Tibial nerve (tissue), 4 donors: ENCODE measurements at places on chromosomes 5 and 9.

- DNase-seq = no peak
Measured at GRCh38 chr9:8331507-8332330, 532.1 kb upstream of the DMAC1 start.

GRCh38 chr5:122576256-122577016, 198.4 kb upstream of the SNX2 start:
- no peak for DNase-seq

DNA sequence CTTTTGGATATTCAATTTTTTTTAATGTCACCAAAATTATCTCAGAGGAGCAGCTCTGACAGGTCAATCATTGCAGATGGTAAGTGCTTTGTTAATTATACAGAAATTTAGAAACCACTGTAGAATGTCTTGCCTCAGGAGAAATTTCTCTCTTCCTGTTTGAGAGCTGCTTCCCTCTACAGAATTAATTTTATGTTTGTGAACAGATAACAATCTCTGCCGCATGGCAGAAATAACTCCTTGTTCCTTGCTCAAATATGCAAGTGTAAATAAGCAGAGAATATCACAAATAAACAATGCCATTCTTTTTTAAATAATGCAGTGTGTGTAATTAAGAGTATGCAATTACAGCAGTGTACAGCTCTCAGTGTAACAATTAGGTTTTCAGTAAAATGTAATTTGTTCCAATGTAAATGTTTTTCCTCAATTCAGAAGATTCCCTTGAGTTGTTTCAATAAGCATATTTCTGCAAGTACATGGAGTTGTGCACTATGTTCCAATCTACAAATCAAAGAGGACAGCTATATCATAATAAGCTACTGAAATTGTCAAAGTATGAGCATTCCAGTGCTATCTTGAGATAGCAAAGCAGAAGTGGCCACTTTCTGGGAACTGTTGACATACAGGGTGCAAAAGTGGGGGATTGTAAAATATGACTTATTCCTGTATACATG, 1012.8 kb downstream of the MAT2B start:
- DNase-seq = no peak

DNA sequence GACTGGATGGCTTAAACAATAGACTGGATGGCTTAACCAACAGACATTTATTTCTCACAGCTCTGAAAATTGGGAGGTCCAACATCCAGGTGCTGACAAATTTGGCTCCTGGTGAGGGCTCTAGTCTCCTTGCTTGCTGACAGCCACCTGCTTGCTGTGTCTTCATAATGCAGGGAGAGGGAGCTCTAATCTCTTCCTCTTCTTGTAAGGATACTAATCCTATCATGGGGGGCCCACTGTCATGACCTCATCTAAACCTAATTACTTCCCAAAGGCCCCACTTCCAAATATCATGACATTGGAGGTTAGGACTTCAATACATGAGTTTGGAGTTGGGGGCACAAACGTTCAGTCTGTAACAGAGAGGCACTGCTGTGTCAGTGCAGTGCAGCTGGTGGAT, 26.4 kb downstream of the FOXD1 start:
- DNase-seq = no peak

- no peak for DNase-seq
Measured at GRCh38 chr9:83006378-83006777, 56.6 kb downstream of the RASEF start.
